ENCODE measurements at places on chromosomes 2 and 18.

DNA sequence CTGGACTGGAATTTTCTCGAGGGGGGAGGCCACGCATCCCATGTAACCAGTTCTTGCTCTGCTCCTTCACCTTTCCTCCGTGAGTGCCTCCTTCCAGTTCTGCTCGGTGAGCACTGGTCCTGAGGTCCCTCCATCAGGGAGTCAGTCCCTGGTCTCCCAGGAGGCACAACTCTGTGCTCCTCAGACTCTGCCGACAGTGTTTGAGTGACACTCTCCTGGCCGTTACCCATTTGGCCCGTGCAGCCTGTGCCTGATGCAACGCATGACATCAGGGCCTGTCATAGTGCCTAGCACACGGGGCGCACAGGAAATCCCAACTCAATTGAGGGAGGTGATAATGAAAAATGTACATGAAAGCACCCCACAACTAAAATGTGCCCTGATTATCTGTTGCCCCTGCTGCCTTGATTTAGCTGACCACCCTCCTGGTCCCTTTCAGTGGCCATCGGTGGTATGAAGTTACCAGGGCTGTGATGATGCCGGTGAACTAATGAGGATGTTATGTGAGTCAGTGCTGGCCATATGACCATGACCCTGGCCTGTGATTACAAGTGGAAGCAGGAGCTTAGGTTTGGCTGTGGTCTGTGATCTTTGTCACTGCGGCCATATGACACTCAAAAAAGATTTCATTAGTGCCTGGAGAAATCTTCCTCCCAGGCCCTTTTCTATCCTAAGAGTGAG lies 144.6 kb downstream of the TDRD15 start:
- no peak for DNase-seq

GRCh38 chr2:216696321-216696720 lies 972 bp upstream of the IGFBP5 start:
- no peak for DNase-seq

- DNase-seq, result no peak
These were observed 62.5 kb downstream of the CENPO start for GRCh38 chr2:24855726-24856125.

DNA sequence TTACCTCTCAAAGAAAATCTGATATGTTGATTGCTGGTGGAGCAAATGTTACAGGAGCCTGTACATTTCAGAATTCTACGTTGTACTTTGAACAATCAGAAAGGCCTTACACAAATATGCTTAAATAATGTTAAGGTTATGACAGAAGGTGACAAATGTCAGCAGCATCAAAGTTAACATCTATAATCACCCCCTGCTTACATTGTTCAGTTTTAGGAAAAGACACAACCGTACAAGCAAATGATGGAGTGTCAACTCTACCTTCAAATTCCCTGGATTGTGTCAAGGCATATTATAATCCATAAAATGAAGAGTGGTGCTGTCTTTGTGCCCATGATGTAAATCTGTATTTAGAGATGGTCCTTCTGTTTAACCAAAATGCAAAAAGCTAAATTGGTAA lies 465.5 kb downstream of the ARHGAP15 start:
- no peak for DNase-seq

DNA sequence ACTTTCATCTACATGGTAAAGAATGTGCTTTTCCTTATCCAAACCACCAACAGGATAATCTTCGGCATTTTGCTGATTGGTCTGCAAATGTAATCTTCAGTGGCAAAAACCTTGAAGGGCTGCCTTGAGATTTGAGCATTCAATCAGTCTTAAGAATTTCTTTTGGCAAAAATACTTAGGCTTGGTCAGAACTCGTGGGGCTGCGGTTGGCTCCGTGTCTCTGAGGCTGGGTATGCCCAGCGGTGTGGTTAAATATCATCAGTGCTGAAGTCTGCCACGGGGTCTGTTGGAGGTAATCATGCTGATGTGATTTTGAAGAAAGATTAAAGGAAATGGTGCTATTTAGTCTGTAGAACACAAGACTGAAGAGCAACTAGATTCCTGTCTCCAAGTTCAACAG lies 262.6 kb downstream of the EN1 start:
- no peak for DNase-seq

- no peak for DNase-seq
These were observed 202.7 kb downstream of the CYRIA start for GRCh38 chr2:16462958-16463357.

GRCh38 chr2:18149660-18150246 lies 271.3 kb downstream of the KCNS3 start:
- DNase-seq, result no peak

All from WERI-Rb-1 (cell line).